GM03348 (cell line): ENCODE measurements at places on chromosomes 1 and 21.

DNA sequence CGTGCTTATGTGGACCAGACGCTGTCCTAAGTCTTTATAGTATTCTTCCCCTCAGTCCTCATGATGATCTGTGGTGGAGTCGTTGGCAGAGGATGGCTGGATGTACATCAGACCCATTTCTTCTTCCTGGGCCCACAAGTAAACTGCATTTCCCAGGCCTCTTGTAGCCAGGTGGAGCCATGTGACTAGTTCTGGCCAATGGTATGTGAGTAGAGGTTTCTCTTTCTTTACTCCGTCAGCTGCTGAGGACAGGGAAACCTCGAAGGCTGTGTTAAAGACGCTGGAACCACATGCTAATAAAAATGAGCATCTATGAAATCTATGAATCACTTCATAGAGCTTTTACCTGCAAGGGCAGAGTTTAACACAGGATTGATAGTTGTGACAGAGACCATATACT is 18.7 kb upstream of the ZNF362 start:
- no peak for DNase-seq

DNA sequence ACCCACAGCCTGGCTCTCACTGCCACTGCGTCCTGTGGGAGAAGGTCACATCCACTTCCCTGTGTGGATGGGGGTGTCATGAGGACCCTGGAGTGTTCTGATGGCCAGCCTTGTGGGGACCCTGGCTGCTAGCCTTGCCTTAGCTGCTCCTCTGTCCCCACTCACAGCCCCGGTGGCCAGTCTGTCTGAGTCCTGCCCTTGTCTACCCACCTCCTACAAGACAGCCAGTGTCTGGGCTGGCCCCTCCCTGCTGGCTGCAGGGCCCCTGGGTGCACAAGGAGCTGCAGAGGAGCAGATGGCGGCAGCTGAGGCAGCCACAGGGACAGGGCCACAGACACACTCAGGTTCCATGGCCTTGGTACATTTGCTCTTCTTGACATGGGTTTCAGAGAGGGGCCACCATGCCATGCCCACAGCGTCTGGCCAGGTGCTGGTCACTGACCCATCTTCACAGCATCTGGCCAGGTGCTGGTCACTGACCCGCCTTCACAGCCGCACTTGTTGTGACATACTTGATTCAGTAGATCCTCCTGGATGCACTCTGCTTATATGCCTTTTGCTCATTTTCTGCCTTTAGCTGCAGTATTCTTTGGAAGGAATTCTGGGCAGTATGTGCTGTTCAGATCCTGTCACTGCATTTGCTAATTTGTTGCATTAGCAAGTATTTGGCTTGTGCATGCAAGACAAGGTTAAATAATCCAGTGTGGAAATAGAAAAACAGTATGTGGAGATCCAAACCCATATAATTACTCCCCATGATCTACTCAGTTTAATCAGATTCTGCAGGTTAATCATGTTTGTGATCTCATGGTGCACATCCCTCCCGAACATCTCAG is 157.8 kb downstream of the PCBP3 start:
- no peak for DNase-seq

GRCh38 chr21:45155910-45156309 is 81.5 kb downstream of the ADARB1 start:
- no peak for DNase-seq

DNA sequence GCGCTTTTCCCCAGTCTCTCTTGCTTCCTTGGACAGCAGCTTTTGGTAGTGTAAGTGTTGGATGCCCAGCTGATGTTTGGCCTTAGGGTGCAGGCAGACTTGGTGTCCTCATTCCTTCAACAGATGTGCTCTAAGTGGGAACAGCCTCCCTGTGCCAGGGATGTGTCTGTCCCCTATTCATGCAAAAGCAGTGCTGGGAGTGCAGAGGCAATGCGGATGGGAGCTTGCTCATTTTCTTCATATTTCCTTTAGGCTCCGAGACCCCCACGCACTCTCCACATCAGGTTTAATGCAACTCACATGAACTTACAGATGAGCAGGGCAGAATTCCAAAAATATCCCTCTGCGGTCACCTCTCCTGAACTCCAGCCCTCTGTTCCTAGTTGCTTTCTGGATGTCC is 96.1 kb downstream of the IER5 start:
- DNase-seq, result no peak

DNA sequence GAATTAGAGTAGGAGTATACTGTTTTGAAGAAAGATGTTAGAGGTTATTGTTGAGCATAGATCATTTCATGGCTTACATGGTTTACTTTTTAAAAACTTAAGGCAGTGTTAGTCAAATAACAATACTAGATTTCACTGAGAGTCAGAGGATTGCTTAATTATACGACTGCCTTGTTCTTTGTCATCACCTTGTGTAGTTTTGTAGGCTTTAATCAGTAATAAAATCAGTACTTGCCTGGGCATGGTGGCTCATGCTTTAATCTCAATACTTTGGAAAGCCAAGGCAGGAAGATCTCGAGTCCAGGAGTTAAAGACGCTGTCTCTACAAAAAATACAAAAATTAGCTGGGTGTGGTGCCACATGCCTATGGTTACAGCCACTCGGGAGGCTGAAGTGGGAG is 41.3 kb upstream of the GPR52 start:
- DNase-seq, result no peak

- no peak for DNase-seq
Observed at GRCh38 chr1:4830707-4831106, 176.3 kb downstream of the AJAP1 start.

- DNase-seq, result no peak
Observed at GRCh38 chr1:71698186-71698585, 584.2 kb downstream of the NEGR1 start.

- DNase-seq, result no peak
Observed at GRCh38 chr1:17880449-17880848, 125.3 kb downstream of the ACTL8 start.

DNA sequence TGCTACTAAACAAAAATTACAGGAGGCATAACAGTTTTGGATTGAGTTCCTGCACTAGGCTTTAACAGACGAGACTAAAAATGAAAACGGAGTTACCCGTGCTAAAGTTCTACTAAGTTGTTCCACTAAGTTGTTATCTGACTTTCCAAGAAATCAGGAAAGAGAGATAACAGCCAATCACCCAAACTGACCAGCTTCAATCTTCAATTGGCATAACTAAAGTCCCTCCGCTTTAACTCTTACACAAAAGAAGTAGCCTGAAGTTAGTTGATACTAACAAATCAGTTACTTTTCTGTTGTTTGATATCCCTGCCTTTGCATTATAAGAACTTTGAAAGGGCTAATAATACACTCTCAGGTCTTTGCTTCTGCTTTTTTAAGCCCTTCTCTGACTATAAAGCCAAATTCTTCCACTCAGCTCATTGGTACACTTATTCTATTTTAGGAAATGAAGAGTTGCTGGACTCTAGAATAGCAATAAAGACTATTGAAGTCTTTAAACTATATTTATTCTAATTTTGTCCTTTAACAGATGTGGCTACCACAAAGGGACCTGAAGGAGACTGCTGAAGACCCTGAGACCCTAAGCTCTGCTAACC is 61.3 kb downstream of the TESK2 start:
- DNase-seq, result no peak

DNA sequence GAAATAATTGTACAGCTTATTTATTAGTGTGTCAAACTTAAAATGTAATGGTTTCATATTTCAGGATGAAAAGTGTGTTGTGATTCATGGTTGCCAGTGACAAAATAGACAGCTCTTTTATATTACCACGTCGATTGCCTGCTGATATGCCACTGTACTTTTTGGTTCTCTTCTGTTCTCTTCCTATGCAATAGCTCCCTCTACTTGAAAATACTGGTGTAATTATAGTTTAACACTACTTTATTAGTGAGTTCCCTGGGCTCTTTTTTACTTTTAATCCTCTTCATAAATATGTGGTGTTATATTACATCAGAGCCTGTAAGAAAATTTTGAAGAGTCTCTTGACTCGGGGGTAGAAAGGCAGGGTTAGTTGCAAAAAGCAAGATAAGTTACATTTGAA is 111.3 kb downstream of the PATJ start:
- peak; percentile 34 for DNase-seq

- no peak for DNase-seq
Observed at GRCh38 chr1:21157054-21157453, 19.6 kb downstream of the EIF4G3 start.

DNA sequence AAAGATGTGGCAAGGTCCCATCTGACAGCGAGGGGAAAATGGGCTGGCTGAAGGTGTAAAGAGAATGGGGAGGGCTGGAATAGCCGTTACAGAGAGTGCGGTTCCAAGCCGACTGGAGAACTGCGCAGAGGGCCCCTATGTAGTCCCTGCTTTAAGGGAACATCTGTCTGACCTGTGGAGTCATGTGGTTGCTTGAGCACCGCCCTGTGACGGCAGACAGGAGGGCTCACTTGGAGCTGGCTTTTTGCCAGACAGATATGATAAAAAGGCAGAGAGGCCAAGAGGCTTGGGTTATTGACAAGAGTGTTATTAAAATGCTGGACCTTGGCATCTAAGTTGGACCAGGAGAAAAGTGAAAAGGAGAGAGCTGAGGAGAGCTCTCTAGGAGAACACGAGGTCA is 5.9 kb upstream of the PTPRF start:
- DNase-seq, result no peak

GRCh38 chr1:58003059-58003458 is 543.5 kb downstream of the OMA1 start:
- DNase-seq, result no peak

DNA sequence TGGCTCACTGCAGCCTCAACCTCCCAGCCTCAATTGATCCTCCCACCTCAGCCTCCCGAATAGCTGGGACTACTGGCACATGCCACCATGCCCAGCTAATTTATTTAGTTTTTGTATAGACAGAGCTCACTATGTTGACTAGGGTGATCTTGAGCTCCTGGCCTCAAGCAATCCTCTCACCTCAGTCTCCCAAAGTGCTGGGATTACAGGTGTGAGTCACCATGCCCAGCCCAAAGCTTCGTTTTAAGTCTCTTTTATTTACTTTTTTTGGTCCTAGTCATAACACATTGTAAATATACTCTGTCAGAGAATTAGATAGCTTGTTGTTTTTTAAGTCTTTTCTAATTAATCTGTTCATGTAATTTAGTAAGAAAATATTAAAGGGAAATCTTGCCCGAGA is 42.8 kb downstream of the KCNK1 start:
- DNase-seq, result no peak

DNA sequence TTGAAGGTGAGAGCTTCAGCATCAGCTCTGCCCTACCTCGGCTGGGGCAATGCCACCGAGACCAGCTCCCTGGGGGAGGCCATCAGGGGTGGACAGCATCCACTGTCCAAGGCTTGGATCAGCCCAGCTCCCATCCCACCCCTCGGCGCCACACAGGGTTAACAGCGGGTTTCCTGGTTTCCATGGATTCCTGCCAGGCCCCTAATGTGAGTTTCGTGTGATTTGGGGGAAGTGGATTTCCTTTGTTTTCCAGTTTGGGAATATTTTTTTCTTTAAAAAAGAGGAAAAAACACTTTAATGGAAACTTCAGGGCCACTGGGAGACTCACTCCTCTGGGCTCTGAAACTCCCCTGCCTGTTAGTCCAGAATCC is 34.3 kb downstream of the CASZ1 start:
- DNase-seq, result no peak

GRCh38 chr1:150512846-150513245 is 2.7 kb upstream of the FALEC start:
- DNase-seq, result peak; percentile 18

DNA sequence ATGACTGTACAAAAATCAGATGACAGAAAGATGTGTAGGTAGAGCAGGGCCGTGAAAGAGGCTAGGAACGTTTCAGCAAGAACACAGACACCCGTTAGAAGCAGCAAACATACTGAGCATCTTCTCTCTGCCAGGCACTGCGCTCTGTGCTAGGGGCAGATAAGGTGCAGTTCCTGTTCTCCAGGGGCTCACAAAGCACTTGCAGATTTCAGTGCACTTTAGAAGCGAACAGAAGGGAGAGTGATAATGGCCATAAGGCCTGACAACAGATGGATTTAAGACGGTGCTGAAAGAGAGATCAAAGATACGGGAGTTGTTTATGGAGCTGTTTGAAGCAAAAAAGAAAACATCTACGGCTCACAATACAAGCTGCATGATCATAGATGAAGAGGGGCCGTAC is 200.3 kb upstream of the FOXD3 start:
- no peak for DNase-seq

DNA sequence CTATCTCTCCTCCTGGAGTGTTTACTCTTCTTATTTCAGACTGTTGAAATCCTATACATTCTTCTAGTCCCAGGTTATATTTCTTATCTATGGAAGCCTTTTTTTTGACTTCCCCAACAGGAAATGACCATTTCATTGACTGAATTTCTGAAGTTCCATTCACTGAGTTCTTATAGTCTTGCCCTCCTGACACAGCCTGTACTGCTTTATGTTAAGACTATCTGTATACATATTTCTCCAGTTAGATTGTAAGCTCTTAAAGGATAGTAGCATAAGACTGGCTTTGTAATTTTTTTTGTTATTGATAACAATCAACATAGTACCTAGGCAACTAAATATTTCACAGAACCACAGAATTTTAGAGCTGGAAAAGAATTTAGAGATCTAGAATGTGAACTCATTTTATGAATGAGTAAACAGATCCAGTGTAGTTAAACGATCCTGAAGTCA is 14.9 kb upstream of the MACF1 start:
- DNase-seq, result no peak

DNA sequence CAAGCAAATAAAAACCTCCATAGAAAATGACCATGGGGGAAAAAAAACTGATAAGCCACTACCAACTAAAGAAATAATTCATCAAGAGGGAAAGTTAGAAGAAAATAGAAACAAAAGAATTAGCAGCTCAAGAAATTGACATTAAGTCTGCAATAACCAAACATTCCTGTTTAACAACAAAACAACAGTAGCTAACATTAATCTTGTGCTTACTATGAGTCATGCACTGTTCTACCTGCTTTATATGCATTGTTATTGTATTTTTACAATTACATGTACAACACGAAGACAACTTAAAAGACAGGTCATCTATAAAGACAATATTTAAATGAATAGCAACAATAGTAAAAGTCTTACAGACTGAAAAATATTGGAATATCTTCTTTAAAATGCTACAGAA is 34.4 kb upstream of the LRRC7 start:
- no peak for DNase-seq

DNA sequence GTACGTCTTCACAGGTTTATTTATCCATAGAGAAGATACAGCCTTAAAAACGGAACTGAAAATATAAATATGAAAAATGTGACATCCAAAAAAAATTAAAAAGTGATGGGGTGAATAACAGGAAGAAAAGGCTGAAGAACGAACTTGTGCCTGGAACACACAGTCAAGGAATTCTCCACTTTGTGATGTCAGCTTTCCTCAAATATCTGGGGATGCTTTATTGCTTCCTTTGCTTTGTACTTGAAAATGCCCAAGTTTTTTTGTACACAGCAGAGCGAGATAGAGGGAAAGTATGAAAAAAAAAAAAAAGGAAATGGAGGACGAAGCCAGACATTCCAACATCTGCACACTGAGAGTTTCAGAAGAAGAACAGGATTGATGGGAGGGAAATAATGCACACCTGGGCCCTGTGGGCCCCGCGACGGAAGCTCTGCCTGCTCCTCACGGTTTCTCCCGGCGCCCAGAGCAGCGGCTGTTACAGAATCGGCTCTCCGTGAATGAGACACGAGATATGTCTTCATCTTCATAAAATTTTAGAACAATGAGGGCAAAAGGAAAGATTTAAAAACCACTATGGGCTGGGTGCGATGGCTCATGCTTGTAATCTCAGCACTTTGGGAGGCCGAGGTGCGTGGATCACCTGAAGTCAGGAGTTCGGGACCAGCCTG is 10.0 kb upstream of the LRRC3 start:
- no peak for DNase-seq

GRCh38 chr21:38291874-38292273 is 35.1 kb downstream of the KCNJ15 start:
- DNase-seq, result no peak
